ENCODE measurements at places on chromosomes 13 and 19. TPM values are rescaled to one million over a fixed set of nuclear protein-coding genes. Genes with fewer than 3 reads are reported as not detected.

PRSS57 gene
- total RNA-seq: not detected

ZNF682 gene
- total RNA-seq: 1.1 TPM

VWA8 gene
- total RNA-seq: 8.6 TPM

MEIOSIN gene
- not detected for total RNA-seq

TEX101 gene
- not detected for total RNA-seq

PEG3 gene
- not detected for total RNA-seq

CLDND2 gene
- total RNA-seq: not detected

ACER1 gene
- not detected for total RNA-seq

ZSCAN4 gene
- not detected for total RNA-seq

TUBB4A gene
- total RNA-seq: 12.6 TPM

FTL gene
- total RNA-seq: 2,662 TPM

URAD gene
- not detected for total RNA-seq

ADM5 gene
- total RNA-seq: 2.7 TPM

ATP4B gene
- total RNA-seq: not detected

ZNF723 gene
- total RNA-seq: 0.19 TPM

KISS1R gene
- total RNA-seq: not detected

LHB gene
- total RNA-seq: not detected

PNMA8A gene
- total RNA-seq: not detected

IFI30 gene
- 40.5 TPM for total RNA-seq

GSX1 gene
- total RNA-seq: not detected

LGALS14 gene
- not detected for total RNA-seq

ZNF667 gene
- 5.5 TPM for total RNA-seq

ZNF610 gene
- 1.3 TPM for total RNA-seq

BICRA gene
- 0.79 TPM for total RNA-seq
